ENCODE measurements at places on chromosomes 12 and 14.

GRCh38 chr12:19462406-19462805 is 23.1 kb downstream of the AEBP2 start:
- no peak for DNase-seq

- DNase-seq = peak; percentile 67
Measured at GRCh38 chr12:76558684-76559399, 729 bp downstream of the OSBPL8 start.

DNA sequence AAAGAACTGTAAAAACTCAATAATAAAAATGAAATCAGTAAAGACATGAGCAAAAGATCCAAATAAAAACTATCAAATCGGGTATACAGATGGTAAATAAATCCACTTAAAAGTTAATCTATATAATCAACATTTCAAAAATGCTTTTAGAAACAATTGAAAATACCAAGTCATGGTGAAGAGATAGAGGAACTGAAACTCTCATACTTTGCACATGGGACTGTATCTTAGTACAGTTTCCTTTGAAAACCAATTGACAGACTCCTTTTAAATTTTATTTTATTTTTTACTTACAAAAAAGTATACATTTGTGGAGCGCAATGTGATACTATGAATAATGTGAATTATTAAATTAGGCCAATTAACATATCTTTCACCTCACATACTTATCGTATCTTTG is 98.6 kb upstream of the FAR2 start:
- no peak for DNase-seq

DNA sequence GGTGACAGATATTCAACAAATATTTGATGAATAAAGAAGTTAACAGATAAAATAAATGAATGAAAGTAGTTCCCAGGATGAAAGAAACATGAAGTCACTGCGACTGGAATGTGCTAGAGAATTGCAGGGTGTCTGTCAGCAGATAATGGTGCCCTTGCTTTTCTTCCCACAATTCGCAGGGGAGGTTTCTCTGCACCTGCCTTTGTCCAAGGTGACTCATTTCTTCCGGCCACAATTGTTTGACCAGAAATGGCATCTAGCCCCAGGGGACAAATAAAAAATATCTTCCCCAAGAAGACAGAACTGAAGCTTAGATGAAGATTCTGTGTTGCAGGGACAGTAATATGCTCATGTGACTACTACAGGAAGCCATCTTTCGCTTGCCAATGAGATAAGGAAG is 316.1 kb upstream of the TBX3 start:
- peak; percentile 9 for DNase-seq

GRCh38 chr12:72681028-72681427 is 408.9 kb downstream of the TRHDE start:
- DNase-seq = no peak

GRCh38 chr12:46222636-46223035 is 46.2 kb downstream of the SLC38A1 start:
- no peak for DNase-seq

GRCh38 chr12:123614531-123614930 is 12.6 kb downstream of the DDX55 start:
- DNase-seq = no peak

GRCh38 chr12:5051913-5052312 is 8.2 kb downstream of the KCNA5 start:
- no peak for DNase-seq

DNA sequence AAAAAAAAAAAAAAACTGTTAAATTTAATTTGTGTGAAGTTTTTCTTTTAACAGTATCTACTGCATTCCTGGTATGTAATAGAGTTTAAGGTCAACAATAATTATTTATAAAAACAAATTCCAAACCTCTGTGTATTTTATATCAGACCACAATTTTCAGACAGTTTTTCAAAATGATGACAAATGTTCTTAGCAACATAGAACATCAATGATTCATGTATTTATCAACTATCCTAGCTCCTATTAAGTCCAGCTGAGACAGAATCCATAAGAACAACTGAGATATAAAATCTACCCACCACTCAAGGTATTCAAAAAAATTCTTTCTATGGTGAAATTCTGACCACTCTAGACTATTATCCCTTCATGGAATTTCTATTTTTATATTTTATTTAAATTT is 144.5 kb downstream of the EPS8 start:
- no peak for DNase-seq

GRCh38 chr12:40192704-40193255 is 32.0 kb upstream of the LRRK2 start:
- peak; percentile 13 for DNase-seq

GRCh38 chr12:21848192-21848591 is 73.7 kb upstream of the KCNJ8 start:
- DNase-seq = no peak

GRCh38 chr14:44162197-44162596 is 344.9 kb downstream of the FSCB start:
- DNase-seq = no peak

- DNase-seq = no peak
Measured at GRCh38 chr14:20809917-20810316, 7.3 kb upstream of the RNASE1 start.

DNA sequence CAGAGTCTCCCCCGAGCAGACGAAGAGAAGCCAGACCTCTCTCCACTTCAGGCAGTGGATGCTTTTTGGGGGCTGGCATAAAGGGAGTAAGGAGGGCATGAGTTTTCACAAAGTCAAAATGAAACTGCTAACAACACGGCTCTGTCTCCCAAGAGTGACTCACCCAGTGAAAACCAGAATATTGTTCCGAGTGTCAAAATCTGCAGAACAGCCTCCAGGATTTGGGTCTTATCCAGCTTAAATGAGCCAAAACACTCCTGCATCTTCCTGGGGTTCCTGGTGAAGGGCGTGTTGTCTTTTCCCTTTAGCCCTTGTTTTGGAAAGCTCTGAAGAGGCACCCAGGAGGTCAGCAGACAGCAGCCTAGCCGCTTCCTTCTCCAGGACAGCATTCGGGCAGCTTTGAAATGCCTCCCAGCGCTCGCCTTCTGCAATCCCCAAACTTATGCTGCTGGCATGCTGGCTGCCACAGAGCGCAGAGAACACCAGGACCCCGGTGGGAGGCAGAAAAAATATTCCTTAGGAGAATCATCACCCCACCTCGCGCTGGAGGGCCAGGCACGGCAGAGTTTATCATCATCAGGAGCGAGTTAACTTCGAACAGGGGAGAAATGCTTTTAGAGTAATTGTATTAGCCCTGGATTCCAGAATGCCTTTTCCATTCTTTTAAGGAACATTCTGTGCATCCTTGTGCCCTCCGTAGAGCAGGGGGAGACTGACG is 117.7 kb upstream of the NCOR2 start:
- no peak for DNase-seq

- peak; percentile 53 for DNase-seq
Measured at GRCh38 chr12:27780612-27781408, 774 bp upstream of the MANSC4 start.

DNA sequence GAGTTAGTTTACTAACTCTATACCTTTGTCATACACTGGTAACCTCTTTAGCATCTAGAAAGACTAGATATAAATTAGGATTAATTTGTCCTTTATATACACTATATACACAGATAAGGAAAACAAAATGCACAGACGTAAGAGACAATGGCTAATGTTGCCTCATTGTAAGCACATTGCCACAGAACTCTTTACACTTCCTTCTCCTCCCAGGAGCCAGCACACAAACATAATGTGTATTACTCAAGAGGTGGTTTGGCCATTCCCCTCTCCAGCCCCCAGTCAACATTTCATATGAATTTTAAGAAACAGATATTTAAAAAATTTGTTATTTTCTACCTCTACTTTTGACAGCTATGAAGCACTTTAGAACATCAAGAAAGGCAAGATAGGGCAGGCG is 131.4 kb upstream of the OR4E1 start:
- DNase-seq = no peak

Data from HAP-1 (cell line).